Iris pigment epithelial cell (primary cell): ENCODE measurements at places on chromosomes 1 and 21.

DNA sequence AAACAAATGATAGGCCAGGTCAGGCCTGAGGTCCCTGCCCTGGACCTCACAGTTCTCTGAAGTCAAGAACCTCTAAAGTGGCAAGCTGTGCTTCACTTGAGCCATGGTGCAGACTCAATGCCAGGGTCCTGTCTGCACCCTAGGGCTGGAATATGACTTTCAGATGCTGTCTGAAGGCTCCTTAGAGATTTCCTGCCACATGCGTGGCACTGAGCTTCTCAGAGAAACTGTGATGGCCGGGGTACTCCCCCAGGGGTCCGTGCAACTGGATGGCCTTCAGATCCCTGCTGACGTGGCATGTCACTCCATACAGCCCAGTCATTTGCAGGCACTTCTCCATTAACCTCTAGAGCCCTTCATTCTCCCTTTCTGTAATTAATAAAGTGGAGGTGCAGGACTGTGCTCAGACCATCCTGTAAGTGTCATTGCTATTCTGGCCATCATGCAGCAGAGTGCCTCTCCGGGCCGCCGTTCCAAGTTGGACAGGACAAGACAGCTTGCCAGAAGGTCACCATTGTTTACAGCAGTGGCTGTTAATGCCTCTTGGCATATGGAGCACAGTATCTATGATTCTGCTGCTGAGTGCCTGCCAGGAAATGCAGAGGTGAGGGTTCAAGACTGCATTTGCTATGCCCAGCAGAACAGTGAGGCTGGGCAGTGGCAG lies 205.1 kb upstream of the COA6 start:
- no peak for DNase-seq

DNA sequence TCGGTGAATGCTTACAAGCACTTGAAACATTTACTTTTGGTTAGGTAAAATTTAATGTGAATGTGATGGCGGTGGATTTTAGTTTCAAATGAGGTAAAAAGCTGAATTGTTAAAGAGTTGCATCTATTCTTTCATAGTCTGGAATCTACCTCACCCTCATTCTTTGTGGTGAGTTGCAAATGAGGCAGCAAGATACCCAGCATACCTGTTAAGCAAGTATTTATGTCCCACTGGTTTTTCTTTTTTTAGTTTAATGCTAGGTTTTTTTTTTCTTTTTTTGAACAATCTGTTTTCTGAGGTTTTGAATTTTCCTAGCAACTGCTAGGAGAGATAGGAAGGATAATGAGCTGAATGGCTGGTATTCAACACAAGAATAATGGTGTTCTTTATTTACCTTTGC lies 127.9 kb upstream of the CACYBP start:
- DNase-seq: no peak

GRCh38 chr1:4172644-4173599 lies 272.9 kb upstream of the C1orf174 start:
- DNase-seq: no peak

DNA sequence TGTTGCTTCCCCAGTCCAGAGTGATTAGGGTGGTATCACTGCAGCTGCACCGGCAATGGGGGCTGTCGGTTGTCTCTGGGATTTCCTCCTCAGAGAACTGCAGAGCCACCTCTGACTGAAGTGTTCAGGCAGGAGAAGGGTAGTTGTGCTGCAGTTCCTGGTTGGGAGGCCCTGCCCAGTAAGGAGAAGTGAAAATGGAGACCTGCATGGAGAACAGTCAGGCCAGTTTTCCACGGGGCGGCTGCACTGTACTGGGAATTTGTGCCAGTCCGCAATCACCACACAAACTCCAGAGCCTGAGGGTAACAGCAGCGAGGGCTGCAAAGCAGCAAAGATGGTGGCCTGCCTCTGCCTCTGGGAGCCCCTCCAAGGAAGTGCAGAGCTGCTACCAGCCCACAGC lies 58.1 kb upstream of the CCDC190 start:
- DNase-seq: no peak

GRCh38 chr1:119605686-119606085 lies 42.4 kb downstream of the ZNF697 start:
- no peak for DNase-seq

- peak; percentile 94 for DNase-seq
These were observed 11.0 kb downstream of the FAM163A start for GRCh38 chr1:179754041-179754624.

DNA sequence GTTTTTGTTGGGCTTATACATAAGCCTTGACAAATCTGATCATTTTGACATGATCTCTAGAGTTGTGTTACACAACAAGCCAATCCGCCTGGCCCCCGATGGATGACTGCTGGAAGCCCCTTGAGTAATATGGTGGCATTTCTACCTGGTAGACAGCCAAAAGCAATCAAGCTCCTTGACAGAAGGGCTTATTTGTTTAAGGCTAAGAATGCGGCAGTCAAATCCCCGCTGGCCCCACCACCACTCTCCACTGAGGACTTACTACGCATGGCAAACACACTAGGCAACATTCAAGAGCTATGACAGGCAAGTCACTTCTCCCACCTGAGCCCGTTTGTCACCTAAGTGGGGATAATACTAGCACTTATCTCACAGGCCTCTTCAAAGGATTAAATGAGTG lies 33.4 kb upstream of the C1orf198 start:
- peak; percentile 34 for DNase-seq

DNA sequence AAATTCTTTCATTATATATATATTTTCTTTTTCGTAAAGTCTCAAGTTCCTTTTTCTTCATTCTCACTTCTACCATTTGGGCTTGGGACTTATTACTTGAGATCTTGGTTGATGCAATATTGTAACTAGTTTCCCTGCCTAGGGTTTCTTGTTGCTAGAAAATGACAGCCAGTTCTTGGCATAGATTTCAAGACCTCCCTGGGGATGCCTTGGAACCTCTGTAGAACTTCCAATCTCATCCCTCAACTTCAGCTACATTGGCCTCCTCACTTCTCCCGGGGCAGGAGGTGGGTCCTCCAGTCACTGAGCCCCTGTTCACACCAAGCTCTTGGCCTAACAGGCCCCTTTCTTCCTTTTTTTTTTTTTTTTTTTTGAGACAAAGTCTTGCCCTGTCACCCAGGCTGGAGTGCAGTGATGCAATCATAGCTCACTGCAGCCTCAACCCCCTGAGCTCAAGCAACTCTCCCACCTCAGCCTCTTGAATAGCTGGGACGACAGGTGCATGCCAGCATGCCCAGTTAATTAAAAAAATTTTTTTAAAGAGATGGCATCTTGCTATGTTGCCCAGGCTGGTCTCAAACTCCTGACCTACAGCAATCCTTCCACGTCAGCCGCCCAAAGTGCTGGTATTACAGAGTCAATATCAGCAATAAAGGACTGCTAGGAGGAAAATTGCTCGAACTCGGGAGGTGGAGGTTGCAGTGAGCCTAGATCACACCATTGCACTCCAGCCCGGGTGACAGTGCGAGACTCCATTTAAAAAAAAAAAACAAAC lies 33.1 kb downstream of the MAP3K7CL start:
- no peak for DNase-seq

- no peak for DNase-seq
These were observed 5.1 kb upstream of the OLFML2B start for GRCh38 chr1:162028726-162029125.

DNA sequence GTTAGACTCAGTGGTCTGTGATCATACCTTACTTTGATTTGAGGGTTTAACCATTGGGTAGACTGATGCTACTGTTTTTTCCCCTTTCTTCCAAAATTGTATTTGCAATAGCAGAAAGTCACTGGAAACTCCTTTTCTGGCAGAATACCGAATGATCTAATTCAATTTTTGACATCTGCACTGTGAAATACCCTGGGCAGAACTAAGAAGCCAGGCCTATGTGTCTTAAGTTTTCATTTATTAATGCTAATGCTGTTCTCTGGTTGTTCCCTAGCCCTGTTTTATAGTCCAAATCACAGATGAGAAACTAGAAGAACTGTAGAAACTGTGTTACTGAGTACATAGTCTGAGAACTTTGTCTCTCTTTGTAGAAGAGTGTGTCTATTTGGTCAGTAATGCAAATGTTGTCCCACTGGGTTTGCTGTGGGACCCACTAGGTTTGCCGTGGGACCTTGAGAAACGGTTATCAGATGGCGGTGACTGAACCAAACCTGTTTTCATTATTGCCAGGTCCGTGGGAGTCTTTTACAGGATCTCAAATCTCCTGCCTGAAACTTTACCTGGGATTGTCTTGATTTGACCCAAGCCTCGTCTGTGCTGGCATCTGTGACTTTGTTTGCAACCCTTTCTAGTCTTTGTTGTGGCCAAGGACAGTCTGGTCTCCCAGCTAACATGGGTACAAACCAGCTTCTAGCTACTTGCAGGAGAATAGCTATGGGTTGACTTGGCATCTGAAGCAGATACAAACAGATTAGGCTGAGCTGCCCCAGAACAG lies 41.4 kb downstream of the PEX14 start:
- no peak for DNase-seq

DNA sequence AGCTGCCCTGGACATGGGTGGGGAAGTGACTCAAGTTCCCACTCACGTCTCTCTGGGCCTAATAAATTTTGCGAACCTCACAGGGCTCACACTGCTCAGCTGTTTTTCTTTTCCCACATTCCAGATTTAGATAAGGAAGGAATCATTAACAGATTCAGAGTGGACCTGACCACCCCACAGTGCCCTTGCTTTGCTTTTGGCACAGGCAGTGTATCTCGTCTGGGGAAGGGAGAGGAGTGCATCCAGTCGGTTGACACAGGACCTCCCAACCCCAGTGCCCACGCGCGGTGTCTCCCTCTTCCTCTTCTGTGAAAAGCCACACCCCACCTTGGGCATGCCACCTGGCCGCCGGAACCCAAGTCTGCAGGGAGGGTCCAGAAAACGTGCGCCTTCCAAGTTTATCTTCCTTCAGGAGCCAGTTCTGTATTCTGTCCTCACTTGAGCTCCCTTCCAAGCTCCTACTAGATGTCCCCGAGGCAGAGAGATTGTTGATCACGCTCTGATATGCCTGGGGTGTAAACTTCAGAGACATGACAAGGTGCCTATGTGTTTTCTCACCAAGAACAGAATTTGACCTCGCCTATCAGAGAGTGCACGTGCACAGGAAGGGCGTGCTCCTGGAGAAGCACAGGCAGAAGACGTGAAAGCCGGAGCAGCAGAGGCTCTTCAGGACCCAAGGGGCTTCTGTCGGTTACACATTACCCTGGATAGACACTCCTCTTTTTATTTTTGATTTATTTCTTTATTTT lies 9.5 kb upstream of the SLC2A5 start:
- no peak for DNase-seq

DNA sequence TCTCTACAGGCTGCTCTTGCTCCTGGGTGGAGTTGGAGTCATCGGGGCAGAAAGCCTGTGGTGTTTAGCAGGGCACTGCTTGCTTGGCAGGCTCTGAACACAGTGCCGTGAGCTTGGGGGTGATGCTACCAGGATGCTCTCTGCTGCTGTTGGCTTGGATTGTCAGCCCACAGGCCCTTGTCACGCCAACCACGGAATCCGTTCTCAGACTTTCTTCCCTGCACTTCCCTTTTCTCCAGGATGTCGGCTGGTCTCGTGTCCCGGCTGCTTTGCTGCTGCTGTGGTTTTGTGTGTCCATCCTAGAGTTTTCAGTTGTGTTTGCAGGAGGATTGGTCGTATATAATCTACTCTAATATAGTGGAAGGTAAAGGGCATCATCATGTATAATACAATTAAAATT lies 44.4 kb upstream of the TTC34 start:
- no peak for DNase-seq

DNA sequence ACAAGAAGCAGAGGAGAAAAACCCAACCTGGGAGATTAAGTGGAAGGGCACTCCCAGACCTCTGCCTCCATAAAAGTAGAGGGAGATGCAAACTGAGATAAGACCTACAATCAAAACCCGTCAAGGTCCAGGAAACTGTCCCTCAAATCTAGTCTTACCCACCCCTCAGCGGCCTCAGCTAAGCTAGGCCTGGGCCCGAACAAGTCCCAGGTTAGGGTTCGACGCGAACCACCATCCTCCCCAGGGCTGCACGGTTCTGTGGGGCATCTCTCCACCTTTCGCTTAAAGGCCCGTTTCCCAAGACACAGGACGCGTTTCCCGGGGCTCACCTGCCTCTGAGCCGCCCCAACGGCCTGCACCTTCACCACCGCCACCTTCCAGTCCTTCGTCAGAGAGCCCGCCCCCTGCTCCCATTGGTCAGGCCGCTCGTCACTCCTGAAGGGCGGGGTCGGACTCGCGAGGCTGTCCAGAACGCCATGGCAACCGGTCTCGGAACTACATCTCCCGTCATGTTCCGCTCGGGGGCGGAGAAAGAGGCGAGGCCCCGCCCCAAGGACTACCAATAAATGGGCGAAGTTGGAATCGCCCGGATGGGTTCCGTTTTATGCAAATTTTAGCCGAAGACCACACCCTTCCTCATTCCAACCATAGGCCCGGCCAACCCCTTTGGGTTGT lies at the start of gene CRYZL1:
Gene CRYZL1, minus strand, starts transcription at position 390 of the 675 bp plus-strand sequence. CDS start 10,190 bp downstream, outside the sequence.
- DNase-seq: peak; percentile 100

DNA sequence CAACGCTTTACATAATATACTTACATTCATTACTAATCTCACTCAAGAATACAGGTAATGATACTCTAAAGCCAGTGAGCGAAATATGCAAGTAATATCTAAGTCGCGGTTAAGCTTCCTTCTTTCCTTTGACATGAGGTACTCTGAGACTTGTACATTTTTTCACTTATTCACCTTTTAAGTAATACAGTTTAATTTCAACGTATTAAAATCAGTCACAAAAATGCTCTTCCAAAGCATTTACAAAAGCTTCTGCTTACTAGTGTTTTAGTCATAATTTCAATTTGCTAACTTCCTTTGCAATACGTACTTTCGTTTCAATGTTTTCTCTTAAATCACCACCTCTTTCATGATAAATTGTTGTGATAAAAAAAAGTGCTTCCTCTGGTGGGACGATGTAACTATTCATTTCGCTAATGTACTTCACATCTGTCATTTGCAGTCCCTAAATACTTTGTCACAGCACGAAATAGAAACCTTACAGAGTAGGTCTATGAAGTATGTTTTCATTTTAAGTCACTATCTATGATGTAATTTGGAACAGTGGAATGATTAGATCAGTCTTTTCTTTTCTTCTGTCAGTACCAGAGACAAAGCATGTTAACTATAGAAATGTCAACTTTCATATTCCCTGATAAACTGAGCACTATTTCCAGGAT lies 34.0 kb upstream of the ADGRL4 start:
- DNase-seq: peak; percentile 13

DNA sequence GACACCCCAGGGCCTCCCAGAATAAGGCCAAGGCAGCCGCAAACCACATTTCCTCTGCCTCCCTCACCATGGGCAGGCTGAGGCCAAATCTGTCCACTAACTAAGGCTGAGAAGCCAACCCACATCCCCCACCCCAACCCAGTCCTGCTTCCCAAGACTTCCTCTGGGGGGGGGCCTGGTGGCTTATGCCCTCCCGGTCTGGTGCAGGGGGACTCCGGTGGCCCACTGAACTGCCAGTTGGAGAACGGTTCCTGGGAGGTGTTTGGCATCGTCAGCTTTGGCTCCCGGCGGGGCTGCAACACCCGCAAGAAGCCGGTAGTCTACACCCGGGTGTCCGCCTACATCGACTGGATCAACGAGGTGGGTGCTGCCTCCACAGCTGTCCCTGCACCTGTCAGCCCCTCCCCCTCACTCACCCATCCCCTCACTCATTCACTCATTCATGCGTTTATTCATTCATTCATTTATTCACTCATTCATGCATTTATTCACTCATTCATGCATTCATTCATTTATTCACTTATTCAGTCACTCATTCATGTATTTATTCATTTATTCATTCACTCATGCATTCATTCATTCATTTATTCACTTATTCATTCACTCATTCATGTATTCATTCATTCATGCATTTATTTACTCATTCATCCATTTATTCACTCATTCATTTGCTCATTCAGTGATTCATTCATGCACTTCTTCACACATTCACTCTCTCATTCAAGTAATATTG lies 7.3 kb downstream of the CTRC start:
- no peak for DNase-seq
